ENCODE measurements at places on chromosomes 4 and X.

GRCh38 chr4:149168645-149169044 is 647.0 kb downstream of the IQCM start:
- DNase-seq, result no peak

- no peak for DNase-seq
Measured at GRCh38 chr4:40514497-40514951, 115.1 kb downstream of the RBM47 start.

DNA sequence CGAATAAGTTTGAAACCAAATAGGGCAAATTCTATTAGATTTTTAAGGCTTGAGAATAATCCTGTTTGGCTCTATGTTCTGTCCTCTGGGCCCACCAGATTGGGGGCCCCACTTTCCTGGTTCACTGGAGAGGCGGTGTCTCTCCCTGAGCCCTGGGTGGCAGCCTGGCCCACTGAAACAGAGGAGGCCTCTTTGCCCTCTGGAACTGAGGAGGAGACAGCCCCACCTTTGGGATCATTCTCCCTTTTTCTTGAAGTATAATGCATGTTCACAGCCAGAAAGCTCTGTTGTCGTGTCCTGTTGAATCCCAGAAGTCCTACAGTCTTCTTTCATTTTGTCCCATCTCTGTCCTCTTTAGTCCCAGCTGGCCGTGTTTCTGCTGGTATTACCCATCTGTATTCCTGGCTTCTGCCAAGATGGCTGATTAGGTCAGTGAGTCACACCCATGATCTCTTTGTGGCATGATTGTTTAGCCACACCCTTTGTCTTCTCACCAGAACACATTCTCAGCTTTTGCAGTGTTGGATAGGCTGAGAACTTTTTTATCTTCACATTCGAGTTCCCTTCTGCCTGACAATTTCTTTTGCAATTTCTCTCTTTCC is 8.1 kb upstream of the TBC1D25 start:
- peak; percentile 86 for DNase-seq

- no peak for DNase-seq
Measured at GRCh38 chr4:148852092-148852699, 410.0 kb upstream of the NR3C2 start.

GRCh38 chrX:118526149-118526548 is 30.5 kb downstream of the DOCK11 start:
- DNase-seq, result no peak

DNA sequence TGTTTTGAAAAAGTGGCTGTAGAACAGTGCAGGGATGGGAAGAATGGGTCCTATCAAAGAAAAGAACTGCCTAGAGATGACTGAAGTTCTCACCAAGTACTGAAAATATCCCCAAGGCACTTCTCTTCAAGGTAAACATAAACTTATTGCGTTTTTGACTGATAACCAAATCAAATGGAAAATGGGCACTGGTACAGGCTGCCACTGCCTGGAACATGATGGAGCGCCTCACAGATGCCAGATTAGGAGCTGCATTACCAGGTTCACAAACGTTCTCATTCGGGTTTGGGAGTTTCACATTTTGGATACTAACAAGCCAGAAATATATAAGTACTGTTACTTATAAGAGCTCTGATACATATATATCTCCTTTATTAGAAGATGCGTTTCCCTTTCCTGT is 141.3 kb downstream of the CBR4 start:
- no peak for DNase-seq

DNA sequence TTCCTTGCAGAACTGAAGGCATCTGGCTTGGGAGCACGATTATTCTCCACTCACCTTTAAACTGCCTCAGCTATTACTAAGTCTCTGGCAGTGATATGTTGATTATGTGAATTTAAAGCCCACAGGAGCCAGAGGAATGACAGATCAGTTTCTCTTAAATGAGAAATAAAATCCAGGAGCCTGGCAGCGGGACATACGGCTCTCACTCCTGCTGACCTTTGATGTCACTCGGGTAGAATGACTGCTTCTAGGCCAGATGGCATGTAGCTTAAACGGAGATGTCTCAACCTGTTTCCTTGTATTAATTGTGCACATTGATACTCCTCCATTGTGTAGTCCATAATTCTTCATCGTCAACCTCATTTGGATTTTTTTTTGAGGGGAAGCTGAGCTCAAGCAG is 4.0 kb upstream of the CBLL2 start:
- no peak for DNase-seq

DNA sequence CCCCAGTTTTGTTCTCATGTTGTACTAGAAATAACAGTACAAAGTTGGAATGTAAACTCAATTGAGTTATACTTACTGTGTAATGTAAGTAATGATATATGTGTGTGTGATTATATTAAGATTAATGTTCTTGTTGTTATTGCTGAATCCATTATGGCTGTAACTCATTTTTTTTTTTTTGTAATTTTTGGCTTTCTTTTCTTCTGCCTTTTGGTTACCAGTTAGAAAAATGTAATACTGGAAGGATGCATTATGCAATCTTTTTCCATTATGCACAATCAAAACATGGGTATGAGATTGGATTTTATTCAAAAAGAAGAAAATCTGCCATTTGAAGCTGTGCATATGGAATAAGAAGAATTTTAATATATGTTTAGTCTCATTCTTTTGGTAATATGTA is 34.0 kb downstream of the BANK1 start:
- DNase-seq, result no peak

DNA sequence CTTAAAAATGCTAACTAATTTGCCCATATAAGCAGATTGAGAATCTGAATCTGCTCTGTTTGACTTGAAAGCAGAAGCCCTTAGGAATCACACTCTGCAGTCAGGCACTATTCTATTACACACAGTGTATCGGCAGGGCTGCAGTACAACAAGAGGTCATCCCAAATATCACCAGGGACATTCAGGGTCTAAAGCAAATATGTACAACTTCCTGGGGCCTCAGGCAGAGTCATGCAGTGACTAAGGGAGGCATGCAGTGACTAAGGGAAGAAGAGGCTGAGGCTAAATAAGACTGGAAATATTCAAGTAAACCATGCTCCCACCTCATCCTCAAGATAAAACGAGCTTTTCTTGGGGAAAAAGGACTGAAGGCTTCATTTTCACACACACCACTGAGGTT is 20.9 kb downstream of the MAPK10 start:
- DNase-seq, result peak; percentile 95

GRCh38 chr4:159374749-159375530 is 272.1 kb downstream of the RAPGEF2 start:
- DNase-seq, result peak; percentile 61

- DNase-seq, result no peak
Measured at GRCh38 chr4:128856246-128856645, 46.7 kb downstream of the JADE1 start.

- DNase-seq, result no peak
Measured at GRCh38 chrX:31265383-31265782, 193.5 kb upstream of the FTHL17 start.

DNA sequence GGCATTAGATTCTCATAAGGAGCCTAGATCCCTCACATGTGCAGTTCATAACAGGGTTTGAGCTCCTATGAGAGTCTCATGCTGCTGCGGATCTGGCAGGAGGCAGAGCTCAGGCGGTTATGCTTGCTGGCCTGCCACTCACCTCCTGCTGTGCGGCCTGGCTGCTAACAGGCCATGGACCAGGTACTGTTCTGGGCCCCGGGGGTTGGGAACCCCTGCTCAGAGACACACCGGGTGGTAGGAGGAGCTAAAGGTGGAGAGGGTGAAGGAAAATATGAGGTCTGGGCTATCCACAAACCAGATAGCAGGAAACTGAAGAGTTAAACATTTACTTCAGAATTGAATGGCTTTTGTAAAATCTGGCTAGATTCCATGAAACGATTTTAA is 5.9 kb upstream of the F11 start:
- DNase-seq, result no peak

- DNase-seq, result no peak
Measured at GRCh38 chrX:127574829-127575228, 477.4 kb downstream of the ACTRT1 start.

DNA sequence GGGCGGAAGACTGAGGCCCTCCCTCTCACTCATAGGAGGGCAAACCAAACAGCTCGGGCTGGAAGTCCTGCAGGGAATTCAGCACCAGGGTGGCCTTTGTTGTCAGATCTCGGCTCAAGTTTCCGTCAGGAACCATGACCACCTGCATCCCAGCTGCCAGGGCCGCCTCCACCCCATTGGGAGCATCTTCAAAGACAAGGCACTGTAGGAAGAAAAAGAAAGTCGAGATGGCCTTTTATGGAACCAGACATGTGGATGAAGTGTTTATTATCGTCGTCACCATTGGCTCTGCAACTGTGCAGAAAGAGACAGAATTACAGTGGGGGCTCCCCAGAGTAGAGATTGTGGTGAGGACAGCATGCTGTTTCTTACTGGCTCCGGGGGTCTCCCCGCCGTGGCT is 97.2 kb upstream of the STS start:
- DNase-seq, result no peak

DNA sequence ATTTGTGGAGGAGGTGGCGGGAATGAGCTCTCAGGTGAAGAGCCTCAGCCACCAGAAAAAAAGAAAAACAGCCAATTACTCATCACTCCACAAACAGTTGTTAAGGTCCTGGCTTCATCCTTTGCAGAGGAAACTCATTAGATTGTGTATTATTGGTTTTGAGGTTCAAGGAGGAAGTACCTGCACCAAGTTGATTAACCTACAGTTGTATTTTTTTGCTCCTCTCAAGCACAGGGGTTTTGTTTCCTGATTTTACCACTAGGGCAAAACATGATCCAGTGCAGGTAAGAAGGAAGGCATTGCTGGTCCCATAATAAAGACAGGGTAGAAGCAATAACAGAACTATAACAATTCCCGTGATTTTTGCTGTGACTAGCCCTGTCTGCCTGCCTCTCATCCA is 84.0 kb upstream of the QRFPR start:
- DNase-seq, result no peak

DNA sequence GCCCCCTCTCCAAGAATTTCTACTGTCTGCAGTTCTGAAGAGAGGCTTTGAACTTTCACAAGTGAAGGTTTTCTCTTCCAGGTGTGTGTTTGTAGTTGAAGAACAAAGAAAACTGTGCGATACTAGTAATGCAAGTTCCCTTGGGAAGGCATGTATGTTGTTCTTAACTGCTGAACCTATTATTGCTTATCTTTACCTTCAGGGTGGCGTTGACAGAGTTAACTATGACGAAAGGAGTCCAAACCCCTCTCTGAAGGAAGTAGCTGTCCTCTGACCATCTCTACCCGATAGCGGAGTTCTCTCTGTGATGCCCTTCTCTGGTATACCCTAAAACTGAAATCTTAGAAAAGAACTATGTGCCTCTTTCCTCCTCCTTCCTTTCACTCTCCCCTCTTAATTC is 79.9 kb downstream of the TSPAN7 start:
- DNase-seq, result no peak

DNA sequence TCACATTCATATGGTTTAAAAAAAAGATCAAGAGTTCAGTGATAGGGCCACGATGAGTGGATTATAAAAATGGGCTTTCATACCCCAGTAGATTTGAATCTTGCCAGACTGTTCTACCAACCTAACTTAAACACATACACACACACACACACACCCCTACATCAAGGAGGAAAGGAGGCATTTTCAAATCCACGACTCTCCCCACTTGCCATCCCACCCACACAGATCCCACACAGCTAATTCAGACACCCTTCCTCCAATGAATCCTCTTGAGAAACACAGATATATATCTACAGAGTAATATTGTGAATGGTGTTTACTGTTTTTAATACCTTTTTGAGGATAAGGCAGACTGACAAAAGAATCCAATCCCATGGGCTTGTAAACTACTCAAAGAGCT is 16.8 kb downstream of the SUPT20HL1 start:
- no peak for DNase-seq

- no peak for DNase-seq
Measured at GRCh38 chr4:48078862-48079655, 55.0 kb downstream of the TXK start.

- DNase-seq, result no peak
Measured at GRCh38 chr4:177251237-177251636, 58.4 kb upstream of the NEIL3 start.

- no peak for DNase-seq
Measured at GRCh38 chr4:162706051-162706450, 460.6 kb downstream of the NAF1 start.

DNA sequence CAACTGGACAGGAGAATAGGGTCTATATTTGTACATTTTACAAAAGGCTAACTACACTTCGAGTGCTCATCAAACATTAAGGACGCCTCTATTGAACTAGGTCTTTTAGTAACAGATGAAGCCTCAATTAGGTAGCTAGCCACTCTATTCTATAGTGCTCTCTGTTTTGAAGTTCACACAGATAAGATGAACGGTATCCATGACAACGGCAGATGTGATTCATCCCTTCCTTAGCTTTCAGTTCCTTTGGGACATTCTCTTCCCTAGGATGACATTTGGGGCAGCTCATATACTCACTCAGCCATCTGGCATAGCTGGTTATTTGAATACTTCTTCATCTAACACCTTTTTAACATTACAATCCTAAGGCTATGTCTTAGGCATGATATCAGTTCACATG is 62.4 kb upstream of the WDFY3 start:
- DNase-seq, result peak; percentile 59

DNA sequence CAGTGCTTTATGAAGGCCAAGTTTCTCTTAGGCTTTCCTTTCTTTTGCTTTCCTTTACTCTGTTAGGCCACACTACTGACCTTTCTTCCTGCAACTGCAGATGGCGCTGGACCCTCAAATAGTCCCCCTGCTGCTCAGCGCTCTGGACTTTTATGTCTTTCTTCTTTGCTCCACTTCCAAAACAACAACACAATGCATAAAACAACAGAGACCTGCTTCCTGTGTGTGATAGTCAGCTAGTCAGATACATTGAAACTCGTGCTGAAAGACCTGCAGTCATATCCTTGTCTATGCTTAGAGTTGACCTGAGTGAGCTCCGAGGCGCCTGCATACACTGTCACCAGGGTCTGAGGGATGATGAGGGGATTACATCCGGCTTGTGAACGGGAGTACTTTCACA is 108.9 kb upstream of the TEX13D start:
- no peak for DNase-seq

GRCh38 chr4:46442963-46443362 is 53.0 kb upstream of the GABRA2 start:
- DNase-seq, result no peak

DNA sequence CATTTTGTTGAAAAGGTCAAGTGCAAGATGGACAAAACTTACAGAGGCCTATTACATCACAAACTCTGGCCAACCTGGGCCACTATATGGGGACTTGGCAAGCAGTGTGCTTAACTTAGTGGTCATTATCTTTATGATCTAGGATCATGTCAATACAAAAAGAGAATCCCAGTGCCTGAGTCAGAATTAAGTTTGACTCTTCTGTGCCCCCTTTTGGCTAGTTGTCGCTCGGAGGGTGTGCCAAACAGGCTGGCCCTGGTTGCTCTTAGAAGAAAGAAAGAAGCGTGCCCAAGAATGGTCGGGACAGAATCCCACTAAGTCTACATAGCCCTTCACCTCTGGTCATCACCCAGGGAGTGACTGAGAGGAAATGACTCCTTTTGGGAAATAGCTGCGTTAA is 100.1 kb downstream of the EIF4E start:
- peak; percentile 7 for DNase-seq

GRCh38 chr4:141132709-141133145 is 542 bp downstream of the RNF150 start:
- peak; percentile 72 for DNase-seq

DNA sequence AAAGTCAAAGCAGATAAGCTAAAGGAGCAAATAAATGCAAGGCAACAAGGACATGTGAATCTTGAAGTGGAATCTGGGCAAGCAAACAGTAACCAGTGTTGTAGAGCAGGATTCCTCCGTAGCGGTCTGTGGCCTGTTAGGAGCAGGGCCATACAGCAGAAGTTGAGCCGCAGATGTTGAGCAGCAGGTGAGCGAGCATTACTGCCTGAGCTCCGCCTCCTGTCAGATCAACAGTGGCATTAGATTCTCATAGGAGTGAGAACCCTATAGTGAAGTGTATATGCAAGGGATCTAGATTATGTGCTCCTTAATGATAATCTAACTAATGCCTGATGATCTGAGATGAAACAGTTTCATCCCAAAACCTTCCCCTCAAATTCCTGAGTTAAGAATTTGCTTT is 550.7 kb downstream of the ADGRL3 start:
- no peak for DNase-seq

All from GM23248 (cell line).